ENCODE measurements at places on chromosomes 6 and 20.

DNA sequence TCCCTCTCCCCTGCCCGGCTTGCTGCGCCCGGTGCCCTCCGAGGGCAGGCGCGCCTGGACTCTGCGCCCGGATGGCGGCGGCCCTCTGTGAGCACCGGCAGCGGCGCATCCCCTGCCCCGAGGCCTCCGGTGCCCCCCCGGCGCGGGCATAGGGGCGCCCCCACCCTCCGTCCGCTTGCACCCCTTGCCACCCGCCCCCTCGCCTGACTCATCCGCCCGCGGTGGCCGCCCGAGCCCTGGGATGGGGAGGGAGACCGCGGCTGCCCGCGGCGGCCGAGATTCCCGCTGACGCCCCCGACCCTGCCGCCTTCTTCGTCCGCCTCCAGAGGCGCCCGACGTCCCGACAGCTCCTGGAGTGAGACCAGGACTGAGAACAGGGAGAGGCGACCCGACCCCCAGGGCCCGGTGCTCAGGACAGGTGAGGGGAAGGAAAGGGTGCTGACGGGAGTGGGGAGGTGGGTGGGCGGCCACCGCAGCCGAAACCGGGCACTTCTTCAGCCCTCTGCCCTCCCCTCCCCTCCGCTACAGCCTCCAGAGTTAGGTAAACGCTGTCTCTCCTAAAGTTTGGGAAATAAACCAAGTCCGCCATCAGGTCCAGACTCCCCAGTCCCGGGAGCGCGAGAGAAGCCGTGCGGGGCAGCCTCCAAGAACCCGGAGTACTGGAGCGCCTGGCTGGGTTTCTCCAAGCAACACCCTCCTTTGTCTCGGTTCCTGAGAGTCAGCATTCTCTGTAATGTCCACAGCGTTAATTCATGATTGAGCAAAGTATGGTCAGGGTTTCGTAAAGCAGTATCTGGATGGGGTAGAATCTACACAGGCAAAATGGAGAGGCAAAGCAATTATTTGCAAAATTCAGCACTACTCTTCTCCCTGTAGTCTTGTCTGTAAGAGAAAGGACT is 539 bp downstream of the TMEM200A start:
- peak; percentile 19 for DNase-seq

- no peak for DNase-seq
Observed at GRCh38 chr20:46312075-46312944, 4.0 kb upstream of the CDH22 start.

DNA sequence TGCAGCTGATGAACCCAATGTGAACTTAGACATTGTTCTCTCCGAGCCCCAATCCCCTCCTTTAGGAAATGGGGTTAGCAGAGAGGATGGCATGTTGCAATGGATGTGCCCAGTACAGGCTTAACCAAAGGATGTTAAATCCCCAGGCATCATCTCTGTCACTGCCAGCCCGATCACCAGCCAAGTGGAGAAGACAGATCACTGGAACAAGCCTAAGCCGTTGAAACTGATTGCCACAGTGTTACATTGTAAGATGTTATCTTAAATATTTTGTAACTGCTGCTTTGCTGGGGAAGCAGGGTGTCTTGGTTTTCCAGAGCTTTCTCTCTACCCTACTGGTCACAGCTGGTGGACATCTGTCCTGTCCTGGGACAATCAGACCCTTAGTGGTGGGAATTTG is 783.4 kb upstream of the CHD6 start:
- no peak for DNase-seq

GRCh38 chr6:27374824-27375612 is 13.5 kb upstream of the ZNF391 start:
- peak; percentile 66 for DNase-seq

DNA sequence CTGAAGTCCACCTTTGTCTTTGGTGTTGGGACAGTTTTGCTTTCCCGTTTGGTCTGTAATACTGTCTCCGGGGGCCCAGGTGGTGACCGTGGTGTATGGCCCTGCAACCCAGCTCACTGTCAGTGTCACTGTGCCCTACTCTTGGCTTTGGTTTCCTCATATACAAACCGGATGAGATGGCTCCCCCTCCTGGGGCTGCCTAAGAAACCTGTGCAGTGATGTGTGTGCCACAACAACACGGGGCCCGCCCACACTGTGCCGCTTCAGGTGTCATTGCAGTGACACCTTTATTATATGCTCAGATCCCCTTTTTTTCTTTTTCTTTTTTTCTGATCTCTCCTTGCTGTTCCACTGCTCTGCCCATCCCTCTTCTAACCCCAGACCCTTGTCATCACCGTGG is 73.9 kb downstream of the RAMACL start:
- DNase-seq = peak; percentile 42

DNA sequence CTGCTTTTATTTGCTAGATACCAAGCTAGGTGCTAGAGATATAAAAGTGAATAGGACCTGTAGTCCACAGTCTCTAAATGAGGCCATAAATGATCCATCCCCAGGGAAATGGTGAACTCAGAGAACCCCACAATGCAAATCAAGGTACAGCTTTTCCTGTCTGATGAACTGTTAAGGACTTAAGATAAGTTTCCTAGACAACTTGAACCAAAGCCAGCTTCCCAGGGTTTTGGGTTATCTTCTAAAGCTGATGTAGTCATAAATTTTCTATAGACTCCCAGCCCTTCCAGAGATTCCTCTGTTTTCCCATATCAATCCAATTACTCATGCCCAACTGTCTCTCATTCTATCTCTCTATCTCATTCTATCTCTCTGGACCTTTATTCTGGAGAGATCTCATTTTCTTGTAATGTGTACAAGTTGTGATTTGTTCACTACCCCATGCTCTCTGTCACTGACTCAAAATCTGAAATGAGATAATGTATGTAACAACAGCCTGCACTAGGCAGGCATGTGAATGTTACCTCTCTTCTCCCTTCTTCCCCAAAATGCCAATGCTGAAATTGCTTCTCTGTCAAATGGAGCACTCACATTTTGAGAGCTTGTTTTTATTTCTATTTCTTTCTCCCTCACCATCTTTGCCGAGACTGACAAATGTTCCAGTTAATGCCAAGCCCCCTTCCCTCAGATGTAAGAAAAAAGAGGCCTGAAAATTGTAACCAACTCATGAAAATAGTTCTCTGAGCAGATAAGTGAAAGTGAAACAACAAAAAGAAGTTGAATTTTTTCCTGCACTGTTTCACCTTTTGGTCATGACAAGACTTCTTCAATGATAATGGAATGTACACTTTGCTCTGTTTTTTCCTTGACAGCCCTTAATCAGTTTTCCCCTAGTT is 279.9 kb downstream of the SLC35F1 start:
- no peak for DNase-seq

GRCh38 chr6:143739341-143739851 is 61.6 kb downstream of the PHACTR2 start:
- no peak for DNase-seq

DNA sequence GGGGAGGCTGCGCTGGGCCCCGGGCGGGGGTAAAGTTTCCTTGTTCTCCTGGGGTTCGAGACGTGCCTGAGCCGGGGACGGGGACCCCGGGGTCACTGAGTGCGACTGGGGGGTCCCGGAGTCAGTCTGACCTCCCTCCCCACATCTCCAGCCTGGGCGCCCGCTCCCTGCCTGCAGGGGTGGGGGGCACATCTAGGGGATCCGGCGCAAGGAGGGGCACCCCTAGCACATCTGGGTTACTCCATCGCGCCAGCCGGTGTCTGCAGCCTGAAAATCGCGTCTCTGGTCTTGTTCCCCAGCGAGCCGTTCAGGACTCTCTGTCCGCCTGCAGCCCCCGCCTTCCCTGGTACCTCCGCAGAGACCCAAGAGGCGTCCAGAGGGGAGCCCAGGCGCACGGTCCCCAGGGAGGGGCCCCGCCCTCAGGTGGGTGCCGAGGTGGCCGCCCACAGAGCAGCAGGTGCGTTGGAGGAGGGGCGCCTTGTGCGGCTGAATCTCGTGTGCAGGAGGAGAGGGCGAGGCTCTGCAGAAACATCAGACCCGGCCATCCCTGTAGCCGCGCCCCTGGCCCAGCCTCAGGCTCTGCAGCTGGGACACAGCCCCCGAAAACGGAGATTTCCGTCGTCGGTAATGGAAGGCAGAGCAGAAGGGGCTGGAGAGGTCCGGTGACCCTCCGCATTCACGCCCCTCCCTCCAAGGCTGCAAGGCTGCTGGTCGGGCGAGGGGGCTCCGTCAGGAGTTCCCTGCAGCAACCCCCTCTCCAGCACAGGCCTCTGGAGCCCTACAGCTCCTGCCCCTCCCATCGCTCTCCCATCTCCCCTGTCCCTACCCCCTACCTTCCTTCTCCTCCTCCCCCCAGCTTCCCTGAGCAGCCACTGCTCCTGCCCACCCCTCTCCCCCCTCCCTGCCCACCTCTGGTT is 628 bp upstream of the CHRNA4 start:
- no peak for DNase-seq

GRCh38 chr20:23180451-23180921 is 94.4 kb upstream of the CD93 start:
- DNase-seq = no peak

DNA sequence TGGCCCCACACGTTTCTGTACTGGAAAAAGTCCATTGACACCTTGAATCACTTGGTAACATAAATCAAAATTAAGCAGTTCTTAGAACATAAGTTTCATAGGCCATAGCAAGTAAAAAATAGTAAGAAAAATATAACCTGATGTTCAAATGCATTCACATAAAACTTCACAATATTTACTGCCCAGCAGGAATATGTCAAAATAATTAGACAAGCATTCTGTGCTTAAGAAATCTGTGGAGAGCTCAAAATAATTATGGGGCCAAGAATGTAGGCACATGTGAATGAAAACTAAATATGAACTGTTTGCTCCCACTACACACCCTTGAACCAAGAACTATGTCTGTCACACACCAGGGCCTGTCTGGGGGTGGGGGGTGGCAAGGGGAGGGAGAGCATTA is 70.8 kb downstream of the IPCEF1 start:
- DNase-seq = no peak

DNA sequence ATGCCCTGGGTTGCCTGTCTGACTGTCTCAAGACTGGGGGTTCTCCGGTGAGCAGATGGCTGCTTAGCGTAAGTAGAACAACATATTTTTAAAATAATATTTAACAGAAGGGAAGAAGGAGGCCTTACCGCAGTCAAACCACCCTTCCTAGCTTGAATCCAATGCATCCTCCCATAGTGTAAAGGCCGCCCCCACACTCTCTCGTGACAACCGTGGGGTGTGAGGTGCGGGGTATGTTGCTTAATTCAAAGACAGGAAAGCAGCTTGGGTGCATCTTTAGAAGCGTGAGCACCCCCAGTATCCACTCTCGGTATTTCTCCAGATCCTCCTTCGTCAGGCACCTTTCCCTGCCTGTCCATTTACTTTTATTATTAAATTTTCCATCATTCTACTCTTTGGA is 501.2 kb upstream of the CDH4 start:
- DNase-seq = no peak

DNA sequence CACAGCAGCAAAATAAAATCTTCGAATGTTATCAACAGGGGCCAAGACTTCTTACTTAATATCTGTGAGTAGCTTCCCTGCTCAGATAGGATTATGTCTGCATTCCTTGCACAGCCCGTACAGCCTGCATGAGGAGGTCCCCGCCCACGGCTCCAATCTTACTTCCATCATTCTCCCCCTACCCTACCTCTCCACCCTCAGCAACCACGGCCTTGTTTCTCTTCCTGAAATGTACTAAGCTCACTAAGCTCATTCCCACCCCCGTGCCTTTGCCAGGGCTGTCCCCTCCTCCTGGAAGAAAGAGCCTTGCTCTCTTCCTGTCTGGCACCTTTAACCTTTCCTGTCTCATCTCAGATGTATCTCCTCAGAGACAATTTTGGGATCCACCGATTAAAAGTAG is 120.4 kb downstream of the BCAS1 start:
- no peak for DNase-seq

DNA sequence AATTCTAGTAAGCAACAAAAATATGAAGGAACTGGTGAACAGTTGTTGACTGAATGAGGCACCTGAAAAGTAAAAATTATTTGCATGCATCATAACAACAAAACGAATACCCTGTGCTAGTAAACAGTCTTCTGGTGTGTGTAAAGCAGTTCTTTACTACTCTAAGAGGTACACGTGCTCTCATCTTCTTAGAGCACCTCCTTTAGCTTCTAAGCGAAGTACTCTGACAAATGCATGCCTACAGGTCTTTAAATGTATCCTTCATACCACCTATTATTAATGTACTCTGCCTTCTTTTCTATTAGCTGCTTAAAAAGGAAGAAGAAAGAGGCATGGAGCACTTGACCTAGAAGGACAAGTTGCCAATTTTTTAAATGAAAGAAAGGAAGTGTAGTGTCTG is 32.2 kb upstream of the MYB start:
- no peak for DNase-seq

DNA sequence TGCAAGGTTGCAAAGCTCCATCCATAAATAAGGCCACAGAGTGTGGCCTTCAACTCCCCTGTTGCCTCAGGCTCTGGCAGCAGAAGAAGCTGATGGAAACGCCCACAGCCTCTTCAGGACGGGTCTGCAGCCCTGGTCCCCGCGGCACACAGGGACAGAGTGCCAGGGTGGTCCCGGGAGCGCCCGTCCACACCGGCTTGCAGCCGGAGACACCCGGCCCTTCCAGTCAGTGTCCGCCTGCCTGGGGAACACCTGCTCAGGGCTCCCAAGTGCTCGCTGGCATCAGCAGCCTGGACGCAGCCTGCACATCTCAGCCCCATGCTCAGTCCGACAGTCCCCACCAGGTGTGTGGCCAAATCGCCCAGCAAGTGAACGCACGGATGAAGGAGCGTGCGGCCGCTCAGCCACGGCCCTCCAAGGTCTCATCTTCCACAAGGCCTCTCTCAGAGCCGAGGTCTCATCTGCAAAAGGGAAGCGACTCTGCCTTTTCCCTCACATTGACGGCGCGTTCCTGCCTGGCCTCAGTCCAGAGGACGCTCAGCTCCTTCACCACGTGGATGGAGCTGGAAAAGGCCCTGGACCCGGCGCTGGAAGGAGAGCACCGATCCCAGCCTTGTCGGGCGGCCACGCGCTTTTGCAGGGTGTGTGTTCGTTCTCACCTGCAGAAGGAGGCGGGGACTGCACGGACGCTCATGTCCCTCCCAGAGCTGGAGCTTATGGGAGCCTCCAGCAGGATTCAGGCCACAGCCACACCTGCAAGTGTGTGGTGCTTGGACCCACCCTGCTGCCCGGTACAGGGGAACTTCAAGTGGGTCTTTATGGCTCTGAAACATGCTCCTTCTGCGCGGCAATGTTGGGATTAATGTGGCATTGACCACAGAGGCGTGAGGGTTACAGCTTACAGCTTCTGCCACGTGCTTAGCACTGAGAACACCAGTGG is 180.4 kb downstream of the DLL1 start:
- no peak for DNase-seq

- no peak for DNase-seq
Observed at GRCh38 chr6:24915641-24916040, 20.1 kb downstream of the RIPOR2 start.

DNA sequence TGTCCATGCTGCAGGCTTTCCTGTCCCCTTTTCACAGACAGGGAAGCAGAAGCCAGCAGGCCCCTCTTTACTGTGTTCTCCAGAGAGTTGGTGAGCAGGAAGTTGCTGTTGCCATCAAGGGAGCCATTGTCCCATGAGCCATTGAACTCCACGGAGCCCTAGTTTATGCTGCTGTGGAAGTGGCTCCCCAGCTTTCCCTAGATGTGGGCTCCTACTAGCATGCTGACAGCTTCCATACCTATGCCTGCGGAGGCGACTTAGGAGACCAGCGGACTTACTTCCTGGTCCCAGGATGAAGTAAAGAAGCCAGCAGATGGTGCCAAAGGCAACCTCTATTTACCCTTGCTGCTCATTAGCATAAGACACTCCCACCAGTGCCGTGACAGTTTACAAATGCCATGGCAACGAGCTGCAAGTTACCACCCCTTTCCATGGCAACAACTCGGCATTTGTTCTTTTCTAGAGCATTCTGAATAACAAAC is 30.8 kb upstream of the FKBP1A start:
- no peak for DNase-seq

GRCh38 chr6:91328241-91328640 is 741.4 kb upstream of the MAP3K7 start:
- DNase-seq = no peak

GRCh38 chr6:126180585-126180984 is 159.3 kb upstream of the CENPW start:
- no peak for DNase-seq

Data from activated CD4-positive, alpha-beta T cell treated with anti-CD3 and anti-CD28 coated beads, Interleukin-2, amount 50 U/mL, for 1 hour (primary cell).